Mesothelial cell of epicardium (in vitro differentiated cells): ENCODE measurements at places on chromosomes 4 and X.

- DNase-seq = no peak
Observed at GRCh38 chr4:74772106-74772505, 22.2 kb downstream of the BTC start.

- no peak for DNase-seq
Observed at GRCh38 chr4:85180533-85180932, 214.0 kb upstream of the WDFY3 start.

GRCh38 chr4:26299254-26299882, 21.4 kb upstream of the RBPJ start:
- DNase-seq = no peak

- DNase-seq = no peak
Observed at GRCh38 chrX:48509619-48510018, 827 bp downstream of the PORCN start.

GRCh38 chrX:63755892-63756291, 29.1 kb downstream of the ARHGEF9 start:
- DNase-seq = no peak

DNA sequence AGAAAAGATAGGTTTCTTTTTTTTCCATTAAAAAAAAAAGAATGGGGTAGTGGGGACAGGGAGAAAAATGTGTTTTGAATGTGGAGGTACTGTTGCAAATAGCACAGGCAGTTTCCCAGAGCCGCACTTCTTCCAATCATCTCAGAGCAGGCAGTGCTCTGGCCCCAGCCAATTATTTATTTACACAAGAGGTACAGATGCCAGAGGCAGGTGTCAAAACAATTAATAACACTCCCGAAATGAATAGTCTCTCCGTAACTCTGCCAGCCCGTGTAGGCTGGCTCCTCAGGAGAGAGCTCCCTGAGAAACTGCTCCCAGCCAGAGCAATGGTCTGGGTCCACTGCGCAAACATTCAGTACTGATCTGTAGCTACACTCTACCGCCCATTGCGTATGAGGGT, 130.8 kb upstream of the IL1RAPL2 start:
- DNase-seq = no peak

DNA sequence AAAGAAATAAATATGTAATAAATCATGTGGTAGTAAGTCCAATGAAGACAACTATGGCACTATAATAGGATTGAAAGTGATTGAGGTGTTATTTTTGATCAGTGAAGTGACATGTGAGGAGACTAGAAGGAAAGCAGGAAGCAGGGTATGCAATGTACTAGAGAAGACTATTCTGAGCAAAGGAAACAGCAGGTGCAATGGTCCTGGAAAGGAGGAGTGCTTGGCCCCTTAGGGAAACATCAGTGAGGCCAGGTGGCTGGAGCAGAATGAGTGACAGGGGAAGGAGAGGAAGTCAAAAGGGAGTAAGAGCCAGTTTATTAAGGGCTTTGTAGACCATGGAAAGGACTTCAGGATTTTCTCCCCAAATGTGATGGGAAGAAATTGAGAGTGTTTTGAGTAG, 207.6 kb upstream of the HCCS start:
- DNase-seq = no peak

GRCh38 chrX:108312957-108313356, 125.3 kb downstream of the COL4A6 start:
- no peak for DNase-seq

DNA sequence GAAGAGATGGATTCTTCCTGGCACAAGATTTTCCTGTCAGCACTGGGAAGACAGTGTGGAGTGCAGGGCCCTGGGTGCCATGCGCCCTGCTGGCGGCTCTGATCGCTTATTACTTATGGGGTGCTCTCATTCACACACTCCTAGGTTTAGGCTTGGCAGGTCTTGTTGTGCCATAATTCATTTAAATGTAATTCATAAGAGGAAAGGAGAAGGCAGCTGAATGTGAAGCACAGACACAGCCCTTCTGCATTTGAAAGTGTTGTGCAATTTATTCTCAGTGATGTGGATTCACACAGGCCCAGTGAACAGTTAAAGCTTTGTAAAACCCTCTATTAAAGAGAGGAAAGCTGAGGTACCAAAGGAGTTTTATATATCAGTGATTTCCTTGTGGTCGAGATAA, 249.7 kb downstream of the C4orf33 start:
- no peak for DNase-seq

- no peak for DNase-seq
Observed at GRCh38 chrX:111896148-111896547, 20.2 kb downstream of the TRPC5OS start.

GRCh38 chr4:5552451-5552850, 155.9 kb downstream of the EVC2 start:
- DNase-seq = no peak

DNA sequence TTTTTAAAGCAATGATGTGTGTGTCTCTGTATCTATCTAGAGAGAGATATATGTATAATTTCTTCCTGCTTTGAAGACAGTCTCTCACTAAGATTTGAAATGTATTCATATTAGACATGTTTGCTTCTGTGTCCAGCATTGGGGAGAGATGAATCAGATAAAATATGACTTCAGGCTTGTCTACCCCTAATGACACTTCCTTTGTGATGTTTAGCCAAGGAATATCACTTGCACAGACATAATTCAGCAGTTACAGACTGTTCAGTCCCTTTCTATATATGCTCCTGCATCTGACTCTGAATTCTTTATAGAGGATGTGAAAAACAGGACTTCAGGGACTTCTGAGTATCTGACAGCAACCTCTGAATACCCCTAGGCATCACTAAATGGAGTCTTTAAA, 158.4 kb downstream of the DCLK2 start:
- DNase-seq = no peak

DNA sequence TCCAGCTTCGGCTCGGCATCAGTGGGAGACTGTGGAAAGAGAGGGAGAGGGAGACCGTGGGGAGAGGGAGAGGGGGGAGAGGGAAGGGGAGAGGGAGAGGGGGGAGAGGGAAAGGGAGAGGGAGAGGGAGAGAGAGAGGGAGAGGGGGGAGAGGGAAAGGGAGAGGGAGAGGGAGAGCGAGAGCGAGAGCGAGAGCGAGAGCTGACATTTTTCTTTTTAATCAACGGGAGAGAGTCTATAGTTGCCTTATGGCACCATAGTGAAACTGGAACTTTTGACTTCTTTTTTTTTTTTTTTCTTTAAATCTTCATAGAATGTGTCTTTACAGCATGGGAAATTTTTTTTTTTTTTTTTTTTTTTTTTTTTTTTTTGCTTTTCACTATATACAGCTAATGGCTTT, 94.7 kb upstream of the NUDT6 start:
- DNase-seq = no peak

DNA sequence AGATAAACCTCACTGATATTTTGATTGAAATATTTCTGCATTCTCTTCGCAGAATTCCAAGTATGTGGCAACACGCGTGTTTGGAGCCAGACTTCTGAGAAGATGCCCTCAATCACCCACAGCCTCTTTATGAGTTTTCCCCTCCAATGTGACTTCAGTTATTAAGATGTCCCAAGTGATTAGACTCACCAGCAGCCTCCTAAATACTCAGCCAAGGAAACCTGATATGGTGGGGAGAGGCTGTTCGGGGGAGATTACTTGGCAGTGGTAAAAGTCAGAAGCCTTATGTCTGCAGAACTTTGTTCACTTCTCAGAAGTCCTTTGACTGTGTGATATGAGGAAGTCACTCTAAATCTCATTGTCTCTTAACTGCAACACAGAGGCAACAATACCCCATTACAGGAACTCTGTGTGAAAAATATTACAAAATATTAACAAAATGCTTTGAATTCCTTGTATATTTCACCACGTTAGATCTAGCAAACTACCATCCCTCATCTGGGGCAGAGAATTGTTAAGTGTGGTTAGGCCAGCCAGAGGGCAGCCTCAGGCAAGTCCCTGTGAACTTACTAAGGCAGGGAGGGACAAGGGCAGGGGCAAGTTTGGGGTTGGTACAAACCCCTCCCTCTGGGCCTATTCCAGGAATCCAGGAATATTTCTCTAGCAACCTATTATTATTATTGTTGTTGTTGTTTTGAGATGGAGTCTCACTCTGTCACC, 151.4 kb upstream of the USP9X start:
- DNase-seq = no peak

DNA sequence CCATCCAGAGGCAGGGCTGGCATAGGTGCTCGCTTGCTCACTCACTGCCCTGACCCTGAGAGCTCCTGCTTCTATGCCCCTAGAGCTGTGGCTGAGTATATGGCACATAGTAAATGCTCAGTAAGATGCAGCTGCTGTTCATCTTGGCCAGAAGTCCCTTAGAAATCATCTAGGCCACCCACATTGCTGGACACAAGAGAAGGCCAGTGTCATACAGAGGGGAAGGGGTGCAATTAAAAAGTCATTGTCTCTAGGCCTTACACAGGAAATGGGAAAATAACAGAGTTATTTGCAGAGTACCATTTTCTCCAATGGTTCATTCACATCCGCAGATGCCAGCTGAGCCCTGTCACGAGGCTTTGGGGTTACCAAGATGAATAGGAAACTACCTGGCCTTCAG, 88.8 kb downstream of the MAMLD1 start:
- DNase-seq = no peak

DNA sequence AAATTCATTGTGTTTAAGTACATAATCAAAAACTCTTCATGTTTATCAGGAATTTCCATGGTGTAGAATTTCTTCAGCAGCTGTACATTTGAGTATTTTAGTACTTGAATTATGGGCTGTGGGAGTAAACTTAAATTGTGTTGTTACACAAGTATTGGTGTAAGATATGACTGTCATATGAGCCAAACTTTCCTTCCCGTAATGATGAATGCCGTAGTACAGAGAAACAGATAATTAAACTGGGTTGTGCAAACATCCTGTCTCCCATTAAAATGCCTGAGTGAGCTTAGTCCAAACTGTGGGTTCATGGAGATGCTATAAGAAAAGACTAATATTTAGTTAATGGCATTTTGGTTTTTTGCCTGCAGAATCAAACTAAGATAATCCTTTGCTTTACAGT, 159.2 kb downstream of the SLC4A4 start:
- DNase-seq = no peak
